ENCODE measurements at places on chromosomes 3 and 15. TPM values are rescaled to one million over a fixed set of nuclear protein-coding genes. Genes with fewer than 3 reads are reported as not detected.

DNA sequence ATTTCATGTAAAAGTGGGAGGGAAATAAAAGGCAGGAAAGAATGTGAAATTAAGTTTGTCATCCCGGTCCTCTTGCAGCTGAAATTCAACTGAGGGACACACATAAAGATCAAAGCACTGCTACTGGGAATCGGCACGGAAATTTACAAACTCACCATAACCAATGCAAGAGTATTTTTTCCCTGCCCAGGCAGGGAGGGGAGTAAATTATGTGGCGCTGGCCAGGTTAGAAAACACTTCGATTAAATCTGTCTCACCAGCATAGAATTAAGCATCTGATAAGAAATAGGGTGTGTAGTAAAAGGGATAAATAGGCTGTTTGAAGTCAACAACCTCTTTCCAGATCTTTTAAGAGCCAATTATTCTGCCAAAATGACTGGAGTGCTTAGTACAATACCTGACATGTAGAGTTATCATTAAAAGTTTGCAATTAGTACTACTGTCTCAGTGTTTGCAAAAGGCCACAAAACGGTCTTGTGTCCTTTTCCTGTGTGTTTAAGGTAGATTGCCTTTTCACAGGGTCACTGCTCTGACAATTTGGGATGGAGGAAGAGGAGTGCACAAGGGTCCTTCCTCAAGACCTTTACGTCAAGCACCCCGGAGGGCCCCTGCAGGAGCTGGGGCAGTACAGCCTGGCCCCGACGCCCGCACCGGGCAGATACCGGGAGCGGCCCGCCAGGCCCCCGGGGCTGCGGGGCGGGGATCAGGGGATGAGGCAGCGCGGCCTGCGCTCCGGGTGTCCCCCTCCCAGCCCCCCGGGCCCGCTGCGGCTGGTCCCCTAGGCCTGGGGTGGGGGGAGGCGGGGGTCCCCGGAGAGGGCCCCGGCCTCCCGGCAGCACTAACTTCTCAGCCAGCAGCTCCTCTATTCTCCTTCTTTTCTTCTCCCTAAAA, 651 bp downstream of the UBA3 start:
- ATAC-seq = peak; percentile 58

DNA sequence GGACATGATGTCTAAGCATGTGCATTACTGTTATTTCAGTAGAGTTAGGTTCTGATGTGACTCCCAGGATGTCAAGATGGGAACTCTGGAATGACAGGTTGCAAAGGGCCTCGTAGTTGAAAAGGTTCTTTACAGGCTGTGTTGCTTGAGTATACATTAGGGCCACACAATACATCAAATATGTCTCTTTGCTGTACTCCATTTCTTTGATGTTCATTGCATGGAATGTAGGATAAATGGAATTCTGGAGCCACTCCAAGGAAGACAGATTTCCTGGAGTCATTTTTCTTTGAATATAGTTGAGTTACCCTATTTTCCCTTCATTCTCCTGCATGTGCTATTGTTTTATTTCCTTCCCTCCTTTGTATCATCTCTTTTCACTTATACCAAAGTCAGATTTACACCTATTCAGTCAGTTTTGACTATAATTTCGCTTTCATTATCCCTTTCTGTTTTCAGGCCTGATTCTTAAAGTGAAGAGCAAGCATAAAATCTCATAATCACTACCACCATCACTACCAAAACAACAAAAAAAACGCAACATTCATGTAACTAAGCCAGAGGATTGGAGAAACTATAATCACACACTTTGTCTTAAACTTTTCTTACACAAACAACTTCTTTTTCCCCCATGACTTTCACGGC, 61.2 kb upstream of the PTX3 start:
- ATAC-seq = no peak

DNA sequence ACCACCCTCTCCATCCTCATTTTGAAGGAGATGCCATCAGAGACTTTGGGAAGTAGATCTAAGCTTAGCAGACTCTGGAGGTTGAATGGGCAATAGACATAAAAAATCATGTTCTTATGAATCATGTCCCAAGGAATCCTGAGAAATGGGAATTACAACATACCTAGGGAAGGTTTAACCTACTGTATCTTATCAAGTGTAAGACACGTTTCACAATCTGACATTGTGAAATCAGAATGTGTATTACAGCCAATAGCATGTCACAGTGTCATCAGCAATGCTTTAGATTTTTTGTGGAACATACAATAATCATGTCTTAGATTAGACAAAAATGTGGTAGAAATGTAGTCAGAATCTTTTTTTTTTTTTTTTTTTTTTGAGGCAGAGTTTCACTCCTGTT, 332.4 kb upstream of the TLE3 start:
- ATAC-seq = no peak

- no peak for ATAC-seq
Observed at GRCh38 chr3:32719335-32719734, 34.3 kb downstream of the CNOT10 start.

DNA sequence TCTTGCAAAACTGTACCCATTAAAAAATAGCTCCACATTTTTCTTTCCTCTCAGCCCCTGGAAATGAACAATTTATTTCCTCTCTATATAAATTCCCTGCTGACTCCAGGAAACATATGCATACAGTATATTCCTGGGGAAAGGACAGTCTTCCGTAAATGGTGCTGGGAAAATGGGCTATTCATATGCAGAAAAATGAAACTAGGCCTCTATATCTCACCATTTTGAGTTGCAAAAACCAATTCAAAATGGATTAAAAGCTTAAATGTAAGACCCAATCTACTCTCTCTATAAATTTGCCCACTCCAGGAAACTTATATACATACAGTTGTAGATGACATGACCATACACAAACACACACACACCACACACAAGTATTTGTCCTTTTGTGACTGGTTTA, 85.9 kb upstream of the GPR149 start:
- ATAC-seq = no peak

DNA sequence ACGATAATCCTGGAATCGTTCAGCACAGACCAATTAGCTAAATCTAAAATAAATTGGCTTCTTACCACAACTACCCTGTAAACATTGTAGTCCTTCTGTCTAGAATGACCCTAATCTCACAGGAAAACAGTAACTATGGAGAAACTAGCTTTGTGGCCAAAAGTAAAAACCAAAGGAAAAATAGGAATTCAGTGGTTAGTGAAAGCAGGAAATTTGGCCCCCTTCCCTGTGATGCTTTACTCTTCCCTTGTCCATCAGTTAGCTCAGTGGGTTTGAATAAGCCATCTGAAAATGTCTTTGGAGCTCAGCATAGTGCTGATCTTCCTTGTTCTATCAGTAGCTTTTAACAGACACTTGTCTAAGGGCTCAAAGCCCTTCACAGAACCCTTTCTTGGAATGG, 1.6 kb downstream of the NMD3 start:
- no peak for ATAC-seq

GRCh38 chr15:49235446-49236124, 65.5 kb downstream of the GALK2 start:
- peak; percentile 91 for ATAC-seq

DNA sequence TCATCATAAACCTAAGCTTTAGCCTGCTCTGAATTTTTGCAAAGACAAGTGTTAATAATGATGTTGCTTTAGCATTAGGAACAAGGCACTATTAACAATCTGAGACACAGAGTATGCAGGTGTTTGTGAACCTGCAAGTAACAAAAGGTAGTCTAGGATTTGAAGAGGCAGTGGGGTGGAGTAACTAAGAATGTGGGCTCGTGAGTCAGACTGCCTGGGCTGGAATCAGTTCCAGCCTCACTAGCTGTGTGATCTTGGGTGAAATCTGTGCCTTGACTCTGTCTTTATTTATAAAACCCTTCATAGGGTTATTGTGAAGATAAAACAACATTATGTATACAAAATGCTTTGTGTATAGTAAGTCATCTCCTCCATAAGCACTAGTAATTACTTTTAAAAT, 610.6 kb upstream of the CFAP20DC start:
- peak; percentile 71 for ATAC-seq

DNA sequence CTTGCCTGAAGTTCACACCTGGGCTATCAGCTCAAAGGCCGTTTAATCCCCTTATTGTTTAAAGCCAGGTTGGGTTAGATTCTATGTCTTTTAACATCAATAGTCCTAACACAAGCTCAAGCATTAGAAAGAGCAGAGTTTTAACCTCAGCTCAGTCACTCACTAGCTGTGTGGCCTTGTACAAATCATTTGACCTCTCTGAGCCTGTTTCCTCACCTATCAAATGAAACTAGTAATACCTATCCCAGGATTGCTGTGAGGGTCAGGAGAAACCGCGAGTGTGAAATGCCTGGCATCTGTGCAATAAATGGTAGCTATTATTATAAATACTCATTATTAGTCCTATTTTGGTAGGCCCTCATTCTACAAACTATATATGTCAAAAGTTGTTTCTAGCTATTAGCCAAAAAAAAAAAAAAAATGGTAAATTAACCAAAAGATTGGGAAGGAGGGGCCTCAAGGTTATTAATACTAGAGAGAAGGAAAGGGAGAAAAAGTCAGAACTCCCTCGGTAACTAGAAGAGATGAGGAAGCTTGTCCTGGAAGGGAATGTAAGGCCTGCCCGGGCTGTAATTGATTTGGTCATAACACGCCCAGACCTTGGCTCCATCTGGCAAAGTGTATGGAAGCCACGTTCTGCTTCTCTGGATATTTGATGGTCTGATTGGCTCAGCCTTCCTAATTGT, 510.5 kb upstream of the PROK2 start:
- ATAC-seq = peak; percentile 15

- no peak for ATAC-seq
Observed at GRCh38 chr3:94225148-94225865, 162.4 kb downstream of the NSUN3 start.

- ATAC-seq = no peak
Observed at GRCh38 chr3:125121246-125122010, 65.6 kb upstream of the HEG1 start.

DNA sequence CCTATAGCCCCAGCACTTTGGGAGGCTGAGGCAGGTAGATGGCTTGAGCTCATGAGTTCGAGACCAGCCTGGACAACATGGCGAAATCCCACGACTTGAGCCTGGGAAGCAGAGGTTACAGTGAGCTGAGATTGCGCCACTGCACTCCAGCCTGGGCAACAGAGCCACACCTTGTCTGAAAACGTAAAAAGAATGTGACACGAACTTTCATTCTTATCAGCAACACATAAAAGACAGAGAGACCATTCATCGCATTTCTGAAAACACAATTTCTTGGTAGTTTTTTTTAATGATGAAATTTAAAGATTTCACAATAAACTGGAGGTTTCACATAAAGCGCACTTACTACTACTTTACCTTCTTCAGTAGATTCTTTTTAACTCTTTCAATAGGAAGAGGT, 18.4 kb downstream of the HLTF start:
- ATAC-seq = no peak

GRCh38 chr15:76196269-76197231, 114.7 kb downstream of the ETFA start:
- peak; percentile 77 for ATAC-seq

DNA sequence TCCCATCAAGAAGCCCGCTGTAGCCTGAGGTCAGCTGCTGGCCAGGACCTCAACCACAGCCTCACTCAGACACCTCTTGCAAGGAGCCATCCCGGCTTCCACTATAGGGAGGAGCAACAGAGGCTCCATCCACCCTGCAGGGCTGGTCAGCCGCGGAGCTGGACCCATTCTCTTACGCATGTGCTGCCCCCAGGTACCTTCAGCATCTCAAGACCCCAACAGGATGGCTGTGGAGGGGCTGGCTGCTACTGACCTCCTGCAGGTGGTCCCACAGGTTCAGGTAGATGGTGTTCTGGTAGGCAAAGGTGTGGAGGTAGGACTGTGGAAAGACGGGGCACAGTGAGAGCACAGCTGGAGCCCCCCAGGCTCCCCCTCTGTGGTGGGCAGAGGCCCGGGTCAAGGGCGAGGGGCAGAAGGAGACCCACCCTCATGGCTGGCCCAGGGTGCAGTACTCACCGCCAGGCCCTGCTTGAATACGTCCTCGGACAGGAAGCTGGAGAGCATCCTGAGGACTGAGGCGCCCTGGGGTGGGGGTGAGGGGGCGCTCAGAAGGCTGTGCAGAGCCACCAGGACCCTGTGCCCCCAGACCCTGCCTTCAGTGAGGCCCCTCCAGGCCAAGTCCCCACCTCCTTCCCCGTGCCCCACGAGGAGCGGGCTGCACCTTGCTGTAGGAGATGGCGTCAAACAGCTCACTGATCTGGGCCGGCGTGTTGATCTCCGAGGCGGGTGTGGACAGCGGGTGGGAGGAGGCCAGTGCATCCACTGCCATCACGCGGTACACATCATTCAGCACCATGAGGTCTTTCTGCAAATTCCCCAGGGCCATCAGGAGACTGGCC, 11.4 kb downstream of the ANPEP start:
- ATAC-seq = no peak

DNA sequence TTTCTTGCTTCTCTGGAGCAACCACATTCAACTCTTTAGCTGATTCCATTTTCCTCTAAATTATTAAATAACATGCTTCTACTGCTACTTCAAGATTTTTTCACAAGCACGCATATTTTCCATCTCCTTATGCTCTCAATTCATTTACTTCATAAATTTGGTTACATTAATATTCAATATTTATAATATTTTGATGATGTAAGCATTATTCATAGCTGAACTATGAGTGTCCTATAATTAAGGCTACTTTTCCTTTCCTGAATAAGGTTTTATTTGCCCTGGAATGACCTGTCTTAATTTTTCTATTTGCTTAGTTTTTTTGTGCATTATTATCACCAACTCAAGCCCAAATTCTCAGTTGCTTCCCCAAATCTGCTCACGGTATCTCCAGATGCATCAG, 109.4 kb upstream of the ADPGK start:
- ATAC-seq = no peak

- ATAC-seq = no peak
Observed at GRCh38 chr3:31729573-31729972, 196.8 kb downstream of the STT3B start.

DNA sequence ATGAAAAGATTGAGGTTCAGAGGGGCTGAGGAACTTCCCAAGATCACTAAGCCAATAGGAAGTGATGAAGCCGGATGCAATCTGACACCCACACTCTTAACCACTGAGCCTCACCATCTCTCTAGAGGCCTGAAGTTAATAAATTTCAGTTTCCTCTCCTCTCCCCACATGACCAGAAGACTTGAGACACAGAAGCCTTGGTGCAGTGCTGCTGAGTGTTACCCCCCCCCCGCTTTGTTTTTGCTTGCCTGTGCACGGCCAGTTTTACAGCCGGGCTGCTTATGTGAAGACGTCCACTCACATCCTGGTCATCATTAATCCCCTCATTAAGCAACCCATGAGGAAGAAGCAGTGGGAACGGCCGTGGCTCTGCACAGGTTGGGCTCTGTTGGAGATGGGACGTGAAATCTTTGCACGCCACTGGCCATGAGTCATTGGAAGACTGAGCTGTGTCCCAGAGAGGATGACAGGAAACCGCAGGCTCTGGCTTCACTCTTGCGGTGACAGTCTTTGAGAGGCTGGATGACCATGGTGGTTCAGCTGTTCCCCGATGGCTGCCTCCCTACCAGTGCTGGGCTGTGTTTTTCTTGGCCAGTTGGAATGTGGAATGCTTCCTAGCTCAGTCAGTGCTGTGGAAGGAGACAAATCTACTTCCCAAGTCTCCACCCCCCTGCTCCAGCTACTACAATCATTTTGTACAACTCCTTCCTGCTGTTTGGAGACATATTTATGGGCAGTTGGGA, 232.6 kb upstream of the LRTM1 start:
- no peak for ATAC-seq

Gene GPR62
- 0.67 TPM for total RNA-seq

Gene CRYGS
- 2.7 TPM for total RNA-seq

Gene NR1I2
- total RNA-seq = 0.76 TPM

Gene TGM5
- 0.09 TPM for total RNA-seq

Gene REC114
- total RNA-seq = not detected

Gene SKIC8
- total RNA-seq = 67.6 TPM

Gene RGMA
- total RNA-seq = 51.0 TPM

Gene SCN11A
- 0.41 TPM for total RNA-seq

Gene SUMF1
- total RNA-seq = 31.9 TPM

Gene CEP70
- 37.4 TPM for total RNA-seq

Gene FRMD5
- 15.2 TPM for total RNA-seq

Gene PLSCR2
- total RNA-seq = not detected

Gene PPM1M
- total RNA-seq = 20.7 TPM

Gene TMEM45A
- 34.8 TPM for total RNA-seq

All from motor neuron (in vitro differentiated cells).